Stimulated activated CD4-positive, alpha-beta T cell treated with anti-CD3 and anti-CD28 coated beads, Interleukin-4, amount 100 ng/mL, for 4 hours (primary cell): ENCODE measurements at places on chromosomes 3 and 15.

- no peak for DNase-seq
These were observed 171.4 kb downstream of the NFKBIZ start for GRCh38 chr3:102020735-102021134.

GRCh38 chr15:45612790-45613415 is 21.9 kb upstream of the SQOR start:
- no peak for DNase-seq

- no peak for DNase-seq
These were observed at the start of gene TM4SF4 for GRCh38 chr3:149474250-149474817. TSS of gene TM4SF4 (plus strand) at chr3:149474697. CDS start at chr3:149474878, 181 bp downstream.

GRCh38 chr3:169591159-169591951 is 72.2 kb downstream of the MECOM start:
- DNase-seq, result no peak

DNA sequence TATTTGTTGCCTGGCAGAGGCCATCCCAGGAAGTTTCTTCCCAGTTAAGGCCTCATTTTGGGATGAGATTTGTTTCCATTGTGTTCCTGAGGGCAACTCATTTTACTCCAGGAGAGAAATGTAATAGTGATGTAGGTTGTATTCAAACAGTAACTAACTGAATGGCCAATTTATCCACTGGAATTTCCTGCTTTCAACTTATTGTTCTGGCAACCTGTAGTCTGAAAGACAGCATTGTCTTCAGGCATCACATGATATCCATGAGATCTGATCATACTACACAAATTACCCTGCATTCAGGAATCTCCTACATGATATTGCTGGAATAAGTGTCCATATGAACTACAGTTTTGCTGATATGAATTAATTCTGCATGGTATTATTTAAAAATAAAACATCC is 79.5 kb upstream of the FGF7 start:
- DNase-seq, result no peak
